CD4-positive, alpha-beta T cell treated with Interleukin-17A for 1 hour (primary cell): ENCODE measurements at places on chromosomes 6 and 20.

- DNase-seq = peak; percentile 28
Measured at GRCh38 chr6:45428727-45429126, 51.0 kb upstream of the SUPT3H start.

GRCh38 chr6:102352552-102352951 is 959.0 kb downstream of the GRIK2 start:
- no peak for DNase-seq

- DNase-seq = peak; percentile 43
Measured at GRCh38 chr6:25404693-25405169, 125.6 kb downstream of the CARMIL1 start.

DNA sequence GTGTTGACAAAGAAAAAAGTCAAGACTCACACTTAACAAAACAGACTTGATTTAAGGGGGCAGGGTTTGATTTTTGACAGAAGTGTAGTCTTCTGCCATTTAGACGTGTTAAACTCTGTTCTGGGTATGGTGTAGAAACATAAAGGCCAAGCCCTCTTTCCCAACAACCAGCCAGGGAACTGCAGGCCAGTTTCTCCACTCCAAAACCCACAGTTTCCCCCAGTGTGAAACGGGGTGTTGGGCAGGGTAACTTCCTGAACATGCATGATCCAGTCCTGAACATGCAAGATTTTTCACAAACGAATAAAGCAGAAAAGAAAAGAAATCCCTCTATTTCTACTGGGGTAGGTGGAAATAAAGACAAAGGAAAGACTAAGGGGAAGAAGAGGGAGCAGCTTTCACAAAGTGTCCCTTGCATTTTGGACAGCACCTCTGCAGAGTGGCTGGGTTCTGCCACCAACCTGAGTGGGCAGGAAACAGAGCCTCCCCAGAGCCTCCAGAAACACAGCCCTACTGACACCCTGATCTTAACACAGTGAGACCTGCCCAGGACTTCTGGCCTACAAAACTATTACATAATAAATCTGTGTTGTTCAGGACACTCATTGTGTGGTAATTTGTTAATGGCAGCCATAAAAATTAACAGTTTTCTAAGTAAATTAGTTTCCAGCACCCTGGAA is 7.5 kb downstream of the APMAP start:
- no peak for DNase-seq

DNA sequence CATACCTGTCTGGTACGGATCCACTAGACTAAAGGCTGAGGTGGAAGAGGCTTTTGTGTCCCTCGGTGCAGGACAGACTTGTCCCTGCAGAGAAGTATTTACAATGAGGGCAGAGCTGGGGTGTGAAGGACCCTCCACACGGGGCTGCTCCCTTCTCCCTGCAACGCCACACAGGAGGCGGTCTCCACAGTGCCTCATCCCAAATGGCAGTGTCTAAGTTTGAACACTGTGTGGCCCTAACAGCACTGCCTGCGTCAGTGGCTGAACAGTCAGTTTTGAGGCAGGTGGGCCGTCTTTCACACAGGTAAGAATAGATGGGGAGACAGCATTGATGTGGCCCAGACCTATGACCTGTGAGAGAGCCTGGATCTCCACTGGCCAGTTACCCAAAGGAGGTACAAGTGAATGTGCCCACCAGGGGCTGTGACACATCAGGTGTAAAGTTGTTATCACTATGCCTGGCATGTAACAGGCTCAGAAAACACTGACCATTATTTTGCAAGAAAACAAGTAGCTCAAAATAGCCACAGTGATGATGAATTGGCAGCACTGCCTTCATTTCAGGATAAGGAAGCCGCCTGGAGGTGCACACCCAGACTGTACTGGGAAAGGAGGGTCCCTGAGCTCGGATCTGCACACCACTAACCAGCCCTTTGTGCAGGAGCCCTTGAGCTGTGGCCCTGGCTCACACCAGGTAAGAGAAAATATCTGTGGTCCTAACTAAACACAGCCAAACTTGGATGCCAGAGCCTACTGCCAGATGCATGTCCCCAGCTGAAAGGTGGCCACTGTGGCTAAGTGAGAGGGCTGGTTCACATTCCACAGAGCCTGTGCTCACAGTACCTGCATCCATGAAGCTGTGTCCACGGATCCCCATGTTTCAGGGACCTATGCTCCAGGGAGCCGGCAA is 246.7 kb downstream of the DLL1 start:
- no peak for DNase-seq

- no peak for DNase-seq
Measured at GRCh38 chr6:37946057-37946456, 126.5 kb downstream of the ZFAND3 start.

GRCh38 chr6:63525186-63525878 is 46.9 kb upstream of the LOC128125822 start:
- DNase-seq = peak; percentile 22

DNA sequence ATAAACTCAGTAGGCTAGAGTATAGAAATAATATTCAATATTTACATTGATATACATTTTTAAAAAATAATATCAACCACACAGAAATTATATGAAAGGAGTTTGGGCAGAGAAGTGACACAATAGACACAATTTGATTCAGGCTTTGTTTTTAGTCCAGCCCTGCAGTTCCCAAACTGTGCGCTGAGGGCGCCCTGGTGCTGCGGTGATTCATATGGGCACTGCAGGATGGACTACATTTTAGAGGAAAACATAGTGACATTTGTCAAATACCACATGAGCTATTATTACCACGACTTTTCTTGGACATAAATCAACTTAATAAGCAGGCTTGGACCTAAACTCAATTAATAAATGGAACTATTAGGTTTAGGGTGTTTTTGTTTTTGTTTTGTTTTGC is 364.3 kb upstream of the ID4 start:
- no peak for DNase-seq

DNA sequence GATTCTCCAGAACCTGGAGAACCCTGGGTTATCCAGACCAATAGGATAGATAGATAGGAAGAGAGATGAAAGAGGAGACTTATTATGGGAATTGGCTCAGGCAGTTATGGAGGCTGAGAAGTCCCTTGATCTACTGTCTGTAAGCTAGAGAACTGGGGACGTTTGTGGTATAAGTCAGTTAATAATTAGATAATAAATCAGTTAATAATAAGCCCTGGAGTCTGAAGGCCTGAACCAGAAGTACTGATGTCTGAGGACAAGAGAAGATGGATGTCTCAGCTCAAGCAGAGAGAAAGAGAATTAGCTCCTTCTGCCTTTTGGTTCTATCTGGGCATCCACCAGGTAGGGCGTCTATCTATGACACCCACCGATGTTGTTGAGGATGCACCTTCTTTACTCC is 72.9 kb upstream of the SLC22A23 start:
- no peak for DNase-seq
